ENCODE measurements at places on chromosomes 11 and 22.

DNA sequence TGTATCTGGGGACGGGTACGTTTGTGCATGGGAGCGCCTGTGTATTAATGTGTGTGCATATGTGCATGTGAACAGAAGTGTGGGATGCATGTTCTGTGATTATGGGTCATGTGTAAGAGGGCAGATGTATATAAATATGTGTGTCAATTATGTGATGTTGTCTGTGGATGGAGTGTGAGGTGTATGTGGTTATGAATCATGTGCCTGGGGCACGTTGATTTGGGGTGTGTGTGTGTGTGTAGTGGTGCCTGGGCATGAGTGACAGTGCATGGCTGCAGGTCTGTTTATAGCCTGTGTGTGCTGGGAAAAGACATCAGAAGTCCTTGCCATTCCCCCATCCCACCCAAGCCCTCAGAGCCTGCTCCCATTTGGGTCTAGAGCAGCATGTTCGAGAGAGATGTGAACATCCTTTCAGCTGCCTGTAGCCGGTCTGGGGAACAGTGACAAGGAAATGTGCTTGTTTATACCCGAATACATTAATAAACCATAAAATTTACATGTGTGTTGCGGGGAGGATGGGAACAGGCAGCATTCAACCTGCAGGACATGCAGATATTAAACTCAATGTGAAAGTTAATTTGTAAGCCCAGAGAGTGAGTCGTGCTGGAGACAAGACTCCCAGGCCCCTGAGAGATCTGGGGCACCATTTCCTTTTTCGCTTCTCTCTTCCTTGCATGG, 129.0 kb downstream of the NECTIN1 start:
- DNase-seq = no peak

GRCh38 chr22:20203552-20204201, 52.8 kb upstream of the CCDC188 start:
- DNase-seq = no peak

GRCh38 chr22:47570851-47571250, 808.4 kb downstream of the TBC1D22A start:
- no peak for DNase-seq

DNA sequence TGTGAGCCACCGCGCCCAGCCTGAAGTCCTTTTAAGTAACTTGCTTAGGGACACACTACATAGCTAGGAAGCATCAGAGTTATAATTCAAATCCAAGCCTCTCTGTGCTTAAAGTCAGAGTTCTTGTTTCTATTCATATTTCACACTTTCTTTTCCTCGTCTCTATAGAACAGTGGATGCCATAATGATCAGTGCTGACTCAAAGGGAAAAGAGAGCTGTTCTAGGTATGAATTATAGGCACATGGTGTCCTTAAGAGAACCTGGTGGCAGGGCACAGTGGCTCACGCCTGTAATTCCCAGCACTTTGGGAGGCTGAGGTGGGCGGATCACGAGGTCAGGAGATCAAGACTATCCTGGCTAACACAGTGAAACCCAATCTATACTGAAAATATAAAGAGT, 400.2 kb upstream of the DDI1 start:
- no peak for DNase-seq

- DNase-seq = no peak
Observed at GRCh38 chr11:216081-216974, 8.8 kb downstream of the RIC8A start.

GRCh38 chr11:47948137-47948536, 32.2 kb upstream of the PTPRJ start:
- no peak for DNase-seq

GRCh38 chr11:2554338-2555207, 109.8 kb downstream of the KCNQ1 start:
- no peak for DNase-seq

- DNase-seq = no peak
Observed at GRCh38 chr11:95248666-95249467, 17.9 kb upstream of the SESN3 start.

GRCh38 chr11:100734743-100735527, 47.8 kb downstream of the ARHGAP42 start:
- DNase-seq = no peak

DNA sequence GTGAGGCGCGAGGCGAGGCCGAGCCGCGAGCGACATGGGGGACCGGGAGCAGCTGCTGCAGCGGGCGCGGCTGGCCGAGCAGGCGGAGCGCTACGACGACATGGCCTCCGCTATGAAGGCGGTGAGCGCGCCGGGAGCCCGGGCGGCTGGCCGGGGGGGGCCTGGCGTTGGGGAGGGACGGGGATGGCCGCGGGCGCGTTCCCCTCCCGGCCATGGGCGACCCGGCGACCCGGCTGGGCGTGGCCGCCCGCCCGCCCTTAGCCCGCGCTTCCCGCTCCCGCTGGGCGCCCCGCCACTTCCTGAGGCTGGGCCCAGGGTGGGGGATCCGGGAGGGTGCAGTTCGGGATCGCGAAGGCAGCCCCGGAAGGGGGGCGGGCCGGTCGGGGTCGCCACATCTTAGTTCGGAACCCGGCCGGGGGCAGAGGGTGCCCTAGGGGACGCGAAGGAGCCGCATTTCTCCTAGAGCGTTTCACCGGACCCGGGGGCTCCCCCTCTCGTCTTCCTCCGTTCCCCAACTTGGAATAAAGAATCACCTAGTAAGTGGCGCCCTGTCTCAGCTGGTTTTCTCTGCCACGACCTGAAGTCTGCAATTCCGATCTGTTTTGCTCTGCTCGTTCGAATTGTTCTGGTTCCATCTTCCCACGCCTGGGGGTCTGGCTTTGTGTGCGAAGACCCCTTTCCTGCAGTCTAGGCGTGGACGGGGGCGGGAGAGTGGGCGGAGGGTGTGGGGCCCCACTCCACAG, 536 bp downstream of the YWHAH start:
- peak; percentile 11 for DNase-seq

GRCh38 chr11:113989916-113990315, 15.0 kb downstream of the HTR3A start:
- DNase-seq = no peak

- DNase-seq = no peak
Observed at GRCh38 chr11:33692541-33692940, 8.1 kb downstream of the C11orf91 start.

DNA sequence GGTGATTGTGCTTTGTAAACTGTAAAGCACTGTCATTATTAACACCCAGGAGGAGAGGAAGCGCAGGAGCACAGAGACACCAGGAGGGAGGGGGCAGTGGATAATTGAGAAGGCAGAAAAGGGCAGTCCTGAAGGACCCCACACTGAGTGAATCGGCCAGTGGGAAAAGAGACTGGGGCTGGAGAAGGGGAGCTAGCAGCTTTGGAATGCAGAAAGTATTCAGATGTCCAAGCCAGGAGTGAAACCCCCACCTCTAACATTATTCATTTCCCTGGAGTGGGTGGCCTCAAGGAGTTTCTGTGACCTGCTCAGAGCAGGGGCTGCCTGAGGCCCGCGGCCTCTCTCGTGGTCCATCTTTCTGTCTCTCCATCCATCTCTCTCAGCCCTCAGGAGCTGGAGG, 38.0 kb upstream of the CDON start:
- no peak for DNase-seq

GRCh38 chr11:69656536-69657455, 15.8 kb downstream of the CCND1 start:
- no peak for DNase-seq

DNA sequence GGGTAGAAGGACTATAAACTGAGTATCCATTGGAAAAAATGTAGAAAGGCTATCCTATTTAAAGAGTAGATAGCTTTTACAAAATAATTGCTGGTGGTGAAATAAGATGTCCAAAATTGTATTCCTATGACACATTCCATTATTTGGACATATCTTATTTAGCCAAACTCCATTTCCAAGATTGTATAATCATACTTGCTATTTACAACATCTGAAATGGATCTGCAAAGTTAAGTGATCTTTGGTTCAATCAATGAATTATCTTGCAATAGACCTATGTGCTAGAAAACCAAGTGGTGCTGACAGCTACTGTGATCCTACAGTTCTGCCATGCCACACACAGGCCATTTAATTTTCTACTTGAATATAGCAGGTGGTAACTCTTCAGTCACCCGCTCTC, 11.0 kb upstream of the BLID start:
- DNase-seq = no peak

DNA sequence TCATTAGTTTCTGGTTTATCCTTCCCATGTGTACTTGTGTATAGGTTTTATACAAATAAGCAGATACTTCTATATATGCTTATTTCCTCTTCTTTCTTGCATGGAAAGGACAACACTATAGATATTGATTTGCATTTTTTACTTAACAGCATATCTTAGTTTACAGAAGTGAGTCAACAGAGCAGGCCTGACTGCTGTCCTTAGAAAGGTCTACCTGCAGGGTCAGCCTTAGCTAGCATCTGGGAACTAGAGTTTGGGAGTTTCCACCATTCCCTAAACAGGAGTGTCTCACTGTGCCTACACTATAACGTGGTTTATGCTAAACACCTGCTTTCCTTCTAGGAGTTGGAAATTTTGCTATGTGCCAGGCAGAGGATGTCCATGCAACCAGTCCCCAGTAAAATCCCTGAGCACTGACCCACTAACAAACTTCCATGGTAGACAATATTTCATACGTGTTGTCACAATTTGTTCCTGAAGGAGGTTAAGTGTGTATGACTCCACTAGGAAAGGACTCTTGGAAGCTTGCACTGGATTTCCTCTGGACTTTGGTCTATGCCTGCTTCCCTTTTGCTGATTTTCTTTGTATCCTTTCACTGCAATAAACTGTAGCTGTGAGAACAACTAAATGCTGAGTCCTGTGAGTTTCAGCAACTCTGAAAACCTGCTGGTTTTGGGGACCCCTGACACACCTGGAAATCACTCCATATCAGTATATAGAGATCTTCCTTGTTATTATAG, 17.7 kb downstream of the PRR14L start:
- DNase-seq = no peak

DNA sequence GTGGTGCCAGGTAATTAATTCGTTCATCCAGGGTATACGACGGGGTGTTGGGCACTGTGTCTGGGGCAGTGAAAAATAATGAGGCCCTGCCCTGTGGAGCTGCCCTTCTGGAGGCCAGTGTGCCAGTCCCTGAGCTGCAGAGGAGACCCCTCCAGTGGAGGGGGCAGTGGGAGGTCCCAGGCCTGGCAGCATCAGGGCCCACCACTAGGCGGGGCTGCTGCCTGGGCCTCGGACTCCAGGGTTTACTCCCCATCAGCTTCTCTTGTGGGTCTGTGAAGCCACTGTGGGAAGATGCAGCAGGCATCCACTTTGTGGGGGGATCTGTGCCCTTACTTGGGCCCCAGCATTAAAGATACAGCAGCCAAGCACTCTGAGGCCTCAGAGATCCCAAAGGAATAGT, 17.4 kb upstream of the TMPRSS6 start:
- DNase-seq = no peak

- no peak for DNase-seq
Observed at GRCh38 chr11:120236169-120237107, 3.5 kb upstream of the POU2F3 start.

GRCh38 chr11:33828604-33829429, 54.5 kb upstream of the FBXO3 start:
- no peak for DNase-seq

- no peak for DNase-seq
Observed at GRCh38 chr11:43952401-43953342, 10.2 kb downstream of the C11orf96 start.

GRCh38 chr11:78647986-78648875, 73.6 kb upstream of the NARS2 start:
- no peak for DNase-seq

GRCh38 chr22:43849731-43850130, 12.6 kb downstream of the SULT4A1 start:
- no peak for DNase-seq

DNA sequence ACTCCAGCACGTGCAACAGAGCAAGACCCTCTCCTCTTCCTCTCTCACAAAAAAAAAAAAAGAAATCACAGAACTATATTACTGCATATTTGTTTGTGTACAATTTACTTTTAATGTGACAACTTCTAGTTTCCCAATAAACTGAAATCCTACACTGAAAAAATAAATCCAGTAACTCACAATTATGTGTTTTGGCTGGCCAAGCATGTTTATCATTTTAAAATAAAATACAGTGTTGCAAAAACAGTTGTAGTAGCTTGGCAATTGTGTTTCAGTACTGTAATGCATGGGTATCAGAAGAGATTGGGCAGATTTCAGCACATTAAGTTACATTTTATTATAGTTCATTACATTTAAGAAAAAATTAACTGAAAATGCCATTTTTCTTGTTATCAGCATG, 344.9 kb downstream of the ETS1 start:
- no peak for DNase-seq

DNA sequence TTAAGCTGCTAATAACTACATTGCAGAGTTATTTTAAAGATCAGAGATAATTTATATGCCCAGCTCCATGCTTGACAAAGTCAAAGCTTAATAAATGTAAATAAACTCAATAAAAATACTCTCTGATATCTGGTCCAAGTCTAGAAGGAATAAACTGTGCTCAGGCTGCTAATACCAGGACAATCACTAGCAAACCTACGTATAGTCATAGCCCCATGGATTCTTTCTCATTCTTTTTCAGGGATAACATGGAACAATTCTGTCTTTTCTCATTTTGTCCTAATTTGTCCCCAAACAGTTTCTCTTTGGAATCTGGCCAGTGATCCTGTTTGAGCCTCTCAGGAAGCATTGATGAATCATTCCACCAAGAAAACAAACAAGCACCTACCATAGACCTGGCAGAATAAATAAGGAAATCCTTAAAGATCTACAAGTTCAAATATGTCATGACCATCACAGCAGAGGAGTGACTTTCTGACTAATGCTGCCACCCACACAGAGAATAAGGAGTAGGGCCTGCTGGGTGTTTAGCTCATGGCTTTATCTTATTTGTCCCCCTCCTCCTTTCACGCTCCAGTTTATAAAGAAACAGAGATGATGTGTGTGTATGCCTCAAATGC, 14.1 kb upstream of the B3GNT6 start:
- no peak for DNase-seq

- no peak for DNase-seq
Observed at GRCh38 chr11:69539416-69540117, 58.1 kb downstream of the LINC01488 start.

DNA sequence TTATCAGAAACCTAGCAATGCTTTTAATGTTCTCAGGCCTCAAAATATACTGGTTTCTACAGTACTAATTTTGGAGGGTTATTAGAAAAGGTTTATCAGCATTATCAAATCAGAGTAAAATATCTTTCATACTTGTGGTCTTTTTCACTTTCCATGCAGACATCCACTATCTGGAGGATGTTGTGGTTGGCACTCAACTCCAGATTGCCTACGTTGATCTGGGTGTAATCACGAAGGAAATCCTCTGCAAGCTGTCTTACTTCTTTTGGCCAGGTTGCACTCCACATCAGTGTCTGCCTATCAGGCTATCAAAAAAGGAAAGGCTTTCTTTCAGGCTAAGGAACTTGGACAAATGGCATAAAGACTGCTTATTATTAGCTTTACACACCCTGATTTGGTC, 11.6 kb downstream of the DDX17 start:
- DNase-seq = no peak

DNA sequence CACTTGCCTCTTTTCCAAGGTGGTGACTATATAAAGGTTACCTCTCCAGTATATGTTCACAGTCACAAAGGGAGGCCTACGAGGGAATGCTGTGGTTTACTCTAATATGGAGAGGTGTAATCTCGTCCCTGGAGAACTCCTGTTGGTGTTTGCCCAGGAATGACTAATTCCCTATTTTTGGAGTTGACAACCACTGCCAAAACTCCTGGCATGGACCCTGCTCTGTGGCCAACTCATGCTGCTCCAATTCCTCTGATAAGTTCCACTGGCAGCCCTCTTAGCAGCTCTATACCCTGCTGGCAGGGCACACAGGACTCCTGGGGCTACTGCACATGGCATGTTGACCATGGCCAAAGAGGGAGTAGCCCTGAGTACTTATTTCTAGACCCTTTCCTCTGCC, 418.7 kb upstream of the ANO5 start:
- no peak for DNase-seq

Measured in stimulated activated CD8-positive, alpha-beta memory T cell treated with anti-CD3 and anti-CD28 coated beads, Interleukin-7, amount 100 ng/mL, for 4 hours (primary cell).